ENCODE measurements at places on chromosomes 16 and 17.

- DNase-seq: no peak
Observed at GRCh38 chr16:1535391-1536291, 2.2 kb downstream of the TMEM204 start.

GRCh38 chr16:6571044-6571443, 761.6 kb upstream of the RBFOX1 start:
- DNase-seq: no peak

GRCh38 chr17:45248132-45248957, 13.5 kb downstream of the SPATA32 start:
- DNase-seq: peak; percentile 88

DNA sequence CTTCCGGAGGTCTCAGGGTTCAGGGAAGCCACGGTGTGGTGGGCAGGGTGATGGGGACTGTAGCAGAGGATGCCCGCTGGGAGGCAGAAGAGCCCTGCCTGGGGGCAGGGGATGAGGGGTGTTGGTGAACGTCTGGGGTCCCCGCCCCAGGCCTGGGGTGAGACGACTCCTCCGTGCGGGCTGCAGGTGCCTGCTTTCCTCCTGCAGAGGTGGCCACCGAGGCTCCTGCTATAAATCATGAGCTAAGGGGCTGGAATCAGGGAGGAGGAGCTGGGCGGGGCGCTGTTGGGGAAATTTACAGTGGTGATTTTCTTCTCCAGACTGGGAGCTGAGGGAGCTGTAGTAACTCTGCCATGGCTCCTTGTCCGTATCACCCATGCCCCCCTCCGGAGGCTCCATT, 167.0 kb downstream of the MRM1 start:
- no peak for DNase-seq

DNA sequence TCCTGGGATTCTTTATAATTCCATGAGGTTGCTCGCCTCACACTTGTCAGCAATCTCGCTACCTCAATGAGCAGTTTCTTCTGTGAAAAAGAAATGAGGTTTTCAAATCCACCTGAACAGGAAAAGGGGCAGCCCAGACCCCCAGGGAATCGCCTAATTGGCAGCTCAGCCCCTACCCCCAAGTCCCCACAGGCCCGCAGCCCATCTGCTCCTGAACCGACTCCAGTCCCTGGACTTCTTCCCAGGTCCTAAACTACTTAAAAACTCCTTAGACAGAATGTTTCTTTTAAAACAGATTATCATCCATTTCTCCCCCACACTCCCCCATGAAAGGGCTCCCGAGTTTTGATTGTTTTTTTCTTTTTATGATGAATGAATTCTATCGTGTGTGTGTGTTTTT, 89.8 kb downstream of the PMP22 start:
- DNase-seq: no peak

- no peak for DNase-seq
Observed at GRCh38 chr17:2697611-2698162, 13.9 kb downstream of the CLUH start.

DNA sequence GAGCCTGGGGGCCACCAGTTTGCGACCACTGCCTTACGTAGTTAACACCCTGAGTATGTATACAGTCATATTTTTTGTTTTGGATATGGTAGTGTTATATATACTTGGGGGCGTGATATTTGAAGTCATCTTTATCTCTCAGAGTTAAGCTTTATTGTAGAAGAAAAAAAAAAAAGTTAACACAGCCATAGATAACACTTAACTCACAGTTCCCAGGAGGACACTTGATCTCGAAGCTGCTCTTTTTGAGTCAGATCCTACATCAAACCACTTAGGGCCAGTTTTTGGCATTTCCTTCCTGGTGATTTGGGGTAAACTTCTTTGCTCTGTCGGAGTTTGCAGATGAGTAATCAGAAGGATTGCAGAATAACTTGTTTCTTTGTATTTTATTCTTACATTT, 5.8 kb downstream of the ITPRIPL2 start:
- DNase-seq: no peak

GRCh38 chr16:35733278-35733965, 2274.0 kb downstream of the TP53TG3F start:
- no peak for DNase-seq

GRCh38 chr17:43619705-43620104, 42.0 kb downstream of the MEOX1 start:
- no peak for DNase-seq

GRCh38 chr16:10069374-10069773, 112.9 kb downstream of the GRIN2A start:
- no peak for DNase-seq

DNA sequence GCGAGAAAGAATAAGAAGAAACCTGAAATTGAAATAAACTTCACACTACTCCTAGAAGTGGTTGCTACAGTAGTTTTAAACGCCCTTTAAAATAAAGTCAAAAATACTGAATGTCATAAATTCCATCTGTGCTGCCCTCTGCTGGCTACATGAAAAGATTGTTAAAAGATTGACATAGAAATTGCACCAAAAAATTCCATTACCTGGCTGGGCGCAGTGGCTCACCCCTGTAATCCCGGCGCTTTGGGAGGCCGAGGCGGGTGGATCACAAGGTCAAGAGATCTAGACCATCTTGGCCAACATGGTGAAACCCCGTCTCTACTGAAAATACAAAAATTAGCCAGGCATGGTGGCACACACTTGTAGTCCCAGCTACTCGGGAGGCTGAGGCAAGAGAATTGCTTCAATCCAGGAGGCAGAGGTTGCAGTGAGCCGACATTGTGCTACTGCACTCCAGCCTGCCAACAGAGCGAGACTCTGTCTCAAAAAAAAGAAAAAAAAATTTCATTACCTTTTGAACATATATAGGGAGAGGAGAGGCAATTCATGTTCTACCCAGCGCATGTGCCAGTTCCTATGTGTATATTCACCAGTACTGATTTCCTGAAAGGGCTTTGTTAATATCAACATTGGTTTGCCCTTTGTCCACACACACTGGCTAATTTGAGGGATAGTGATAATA, 36.5 kb downstream of the CYTH1 start:
- DNase-seq: no peak

- DNase-seq: no peak
Observed at GRCh38 chr17:81961087-81961511, at the start of gene NOTUM. Gene NOTUM, minus strand, starts transcription at chr17:81961187. Its CDS starts 278 bp downstream, at chr17:81960909.

- no peak for DNase-seq
Observed at GRCh38 chr16:425740-426114, 278 bp downstream of the RAB11FIP3 start.

DNA sequence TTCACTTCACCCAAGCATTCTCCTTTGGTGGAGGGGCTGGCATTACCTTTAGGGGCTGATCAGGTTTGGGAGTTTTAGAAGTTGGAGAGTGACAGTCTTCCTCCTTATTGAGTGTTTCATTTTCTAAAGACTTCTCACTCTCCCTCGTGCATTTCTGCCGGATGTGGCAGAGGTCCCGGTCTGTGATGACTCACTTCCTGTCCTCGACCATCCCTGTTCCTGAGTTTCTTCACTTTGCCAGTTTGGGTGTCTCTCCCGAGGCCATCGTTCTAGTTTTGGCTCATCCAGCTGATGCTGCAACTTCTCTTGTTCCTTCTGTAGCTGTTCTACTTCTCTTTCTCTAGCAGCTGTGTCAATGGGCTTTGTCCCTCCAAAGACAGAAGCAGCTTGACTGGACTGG, 104.3 kb downstream of the PHKB start:
- DNase-seq: no peak

GRCh38 chr16:24414534-24414933, 124.8 kb upstream of the RBBP6 start:
- no peak for DNase-seq

DNA sequence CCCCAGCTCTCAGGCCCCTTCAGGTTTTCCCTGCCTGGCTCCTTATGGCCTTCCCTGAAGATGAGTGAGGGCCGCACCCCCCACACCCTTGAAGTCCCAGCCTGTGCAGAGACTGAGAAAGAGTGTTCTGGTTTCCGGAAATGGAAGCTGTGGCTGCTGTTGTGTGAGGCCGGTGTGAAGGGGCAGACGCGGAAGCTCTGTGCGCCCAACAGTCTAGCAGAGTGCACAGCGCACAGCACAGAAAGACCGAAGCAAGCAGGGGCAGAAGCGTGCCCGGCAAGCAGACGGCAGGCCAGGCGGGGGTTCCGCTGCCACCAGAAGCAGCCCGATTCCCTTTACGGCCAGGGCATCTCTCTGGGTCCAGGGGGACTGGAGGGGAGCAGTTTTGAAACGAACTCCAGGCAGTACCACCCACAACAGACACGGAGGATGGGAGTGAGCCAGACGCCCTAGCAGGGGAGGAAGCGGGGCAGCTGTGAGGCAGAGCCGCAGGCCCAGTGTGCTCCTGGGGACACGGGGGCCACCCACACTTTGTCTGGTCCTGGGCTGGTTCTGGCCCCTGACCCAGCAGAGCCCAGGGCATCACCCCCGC, 16.7 kb downstream of the TPSG1 start:
- DNase-seq: no peak

DNA sequence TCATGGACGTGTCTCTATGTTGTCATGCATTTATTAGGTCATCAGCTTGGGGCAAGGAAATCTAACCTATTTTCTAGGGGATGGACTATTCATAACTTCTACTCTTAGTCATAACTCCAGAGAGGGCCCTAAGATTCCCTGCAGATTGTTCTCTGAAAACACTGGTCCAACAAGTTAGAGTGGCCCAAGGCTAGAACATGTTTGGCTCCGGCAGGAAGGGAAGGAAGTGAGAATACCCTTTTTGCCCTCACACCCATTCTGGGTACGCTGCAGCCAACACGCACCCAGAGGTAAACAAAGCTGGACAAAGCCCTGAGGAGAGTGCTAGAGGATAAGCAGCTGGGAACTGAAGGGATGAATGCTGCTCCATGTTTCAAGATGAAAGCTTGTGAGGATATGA, 9.9 kb downstream of the C16orf86 start:
- no peak for DNase-seq

GRCh38 chr16:7077636-7078035, 255.0 kb upstream of the RBFOX1 start:
- DNase-seq: no peak

DNA sequence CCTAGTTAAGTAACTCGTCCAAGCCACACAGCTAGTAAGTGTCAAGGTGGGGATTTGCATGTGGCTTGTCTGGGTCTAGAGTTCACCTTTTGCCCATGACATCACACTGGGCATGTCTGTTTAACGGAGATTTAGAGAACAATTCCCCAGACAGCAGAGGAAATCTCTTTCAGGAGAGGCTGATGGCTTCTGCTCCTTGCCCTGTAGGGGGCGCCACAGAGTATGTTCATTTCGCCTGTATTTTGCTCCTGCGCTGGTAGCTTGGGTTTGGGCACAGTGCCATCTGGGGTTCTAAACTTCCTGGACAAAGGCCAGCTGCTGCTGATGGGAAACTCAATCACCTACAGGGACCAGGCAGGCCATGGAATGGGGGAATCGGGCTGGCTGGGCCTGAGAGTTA, 20.4 kb downstream of the OTOA start:
- DNase-seq: peak; percentile 28

- DNase-seq: no peak
Observed at GRCh38 chr16:88468275-88469129, 15.4 kb downstream of the ZFPM1 start.

DNA sequence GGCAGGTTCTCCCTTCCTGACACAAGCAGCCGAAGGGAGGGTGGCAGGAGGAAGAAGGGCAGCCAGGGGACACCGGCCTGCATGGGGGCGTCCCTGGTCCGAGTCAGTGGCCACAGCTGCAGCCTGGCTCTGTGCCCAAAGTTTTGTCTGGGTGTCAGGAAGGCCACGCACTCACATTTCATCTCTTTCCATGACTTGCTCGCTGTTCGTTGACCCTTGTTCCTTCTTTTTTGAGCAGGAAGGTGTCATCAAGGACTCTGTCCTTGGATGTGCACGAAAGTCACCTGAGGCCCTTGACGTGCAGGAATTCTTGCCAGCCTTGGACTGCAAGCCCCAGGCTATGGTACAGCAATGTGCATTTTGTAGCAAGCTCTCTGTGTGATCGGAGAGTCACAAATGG, 93.3 kb downstream of the TNFRSF13B start:
- no peak for DNase-seq

GRCh38 chr17:38879878-38880665, 10.2 kb downstream of the LASP1 start:
- no peak for DNase-seq

DNA sequence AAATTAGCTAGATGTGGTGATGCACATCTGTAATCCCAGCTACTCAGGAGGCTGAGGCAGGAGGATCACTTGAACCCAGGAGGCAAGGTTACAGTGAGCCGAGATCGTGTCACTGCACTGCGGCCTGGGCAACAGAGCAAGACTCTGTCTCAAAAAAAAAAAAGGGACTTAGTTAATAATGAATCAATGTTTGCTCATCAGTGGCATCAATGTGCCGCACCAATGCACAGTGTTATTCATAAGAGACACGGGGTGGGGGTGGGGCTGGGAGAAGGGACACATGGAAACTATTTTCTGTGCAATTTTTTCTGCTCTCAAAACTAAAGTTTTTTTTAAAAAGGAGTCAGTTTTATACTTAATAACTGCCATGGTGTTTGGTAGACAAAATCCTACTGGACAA, 6.8 kb upstream of the ATP2C2 start:
- DNase-seq: no peak

- no peak for DNase-seq
Observed at GRCh38 chr16:29148131-29148691, 163.4 kb downstream of the LAT start.

DNA sequence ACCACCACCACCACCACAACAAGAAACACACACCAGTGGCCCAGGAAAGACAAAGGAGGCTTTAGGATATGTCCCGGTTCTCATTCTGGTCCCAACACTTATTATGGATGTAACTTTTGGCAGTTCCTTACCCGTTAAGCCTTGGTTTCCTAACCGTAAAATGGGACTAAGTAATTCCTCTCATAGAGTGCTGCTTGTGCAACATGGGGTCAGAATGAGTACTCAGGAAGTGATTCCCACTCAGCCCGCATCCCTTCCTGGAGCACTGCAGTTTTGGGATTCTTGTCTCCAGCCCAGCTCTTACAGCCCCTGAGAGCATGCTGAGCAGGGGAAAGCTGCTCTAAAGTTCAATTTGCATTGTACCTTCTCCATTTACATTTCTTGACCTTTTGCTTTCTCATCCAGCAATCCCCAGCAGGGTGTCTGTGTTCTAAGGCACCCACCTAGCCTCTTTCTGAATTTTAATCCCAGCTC, 262.6 kb downstream of the PRKCA start:
- no peak for DNase-seq

GRCh38 chr17:82565551-82565950, 46.0 kb downstream of the FOXK2 start:
- DNase-seq: no peak

GRCh38 chr17:6196355-6196754, 126.2 kb downstream of the WSCD1 start:
- DNase-seq: no peak

Measured in GM10248 (cell line).